Omental fat pad (tissue), 4 donors: ENCODE measurements at places on chromosomes 5 and 9.

DNA sequence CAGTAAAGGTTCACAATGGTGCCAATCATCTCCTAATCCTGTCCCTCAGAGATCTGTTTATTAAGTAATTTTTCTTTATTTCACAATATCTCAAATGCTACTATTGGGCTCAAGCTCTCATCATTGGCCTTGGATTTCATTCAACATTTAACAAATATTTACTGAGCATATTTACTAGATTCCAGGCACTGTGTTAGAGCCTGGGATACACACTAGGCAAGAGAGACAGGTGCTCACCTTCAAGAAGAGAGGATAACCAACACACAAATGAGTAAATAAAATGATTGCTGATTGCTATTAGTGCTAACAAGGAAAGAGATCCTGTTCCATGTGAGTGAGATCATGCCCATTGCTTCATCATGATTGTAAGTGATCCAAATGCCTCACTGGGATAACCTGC lies 27.4 kb downstream of the PPP2R2B start:
- no peak for DNase-seq

- DNase-seq, result no peak
Observed at GRCh38 chr9:120927269-120928014, 846 bp upstream of the TRAF1 start.

GRCh38 chr9:93244510-93245436 lies 60.8 kb downstream of the WNK2 start:
- DNase-seq, result no peak

DNA sequence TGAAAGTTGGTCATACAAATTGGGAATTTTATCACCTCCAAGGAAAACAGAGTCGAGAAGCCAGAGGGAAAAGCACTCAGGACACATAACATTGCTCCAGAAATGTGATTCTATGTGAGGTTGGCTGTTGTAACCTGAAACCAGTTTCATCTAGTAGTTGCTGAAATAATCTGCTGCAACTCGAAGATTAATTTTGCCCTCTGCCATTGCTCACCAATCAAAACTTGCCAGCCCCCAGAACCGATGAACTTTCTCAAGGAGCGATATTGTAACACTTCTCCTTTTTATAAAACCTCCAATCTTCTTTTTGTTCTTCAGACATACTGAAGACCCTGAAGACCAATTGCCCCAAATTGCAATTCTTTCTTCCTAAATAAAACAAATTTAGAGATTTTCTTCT lies 31.1 kb downstream of the C5orf58 start:
- DNase-seq, result no peak

DNA sequence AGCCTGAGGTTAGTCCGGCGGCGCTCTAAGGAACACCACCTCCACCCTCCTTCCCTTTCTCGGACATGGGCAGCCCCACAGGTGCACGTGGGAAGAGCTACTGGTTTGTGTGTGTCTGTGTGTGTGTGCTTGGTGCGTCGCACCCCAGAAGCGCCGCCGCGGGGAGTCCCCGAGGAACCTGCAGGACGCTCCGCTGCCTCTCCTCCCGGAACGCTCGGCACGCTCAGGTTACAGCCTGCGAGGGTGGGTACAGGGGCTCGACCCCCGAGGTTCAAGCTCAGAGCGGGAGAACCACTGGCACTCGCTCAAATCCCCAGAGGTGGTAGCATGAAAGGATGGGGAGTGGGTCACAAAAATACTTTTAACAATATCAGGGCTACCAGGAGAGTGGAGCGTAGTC lies 2.0 kb downstream of the ASTN2 start:
- DNase-seq, result no peak

DNA sequence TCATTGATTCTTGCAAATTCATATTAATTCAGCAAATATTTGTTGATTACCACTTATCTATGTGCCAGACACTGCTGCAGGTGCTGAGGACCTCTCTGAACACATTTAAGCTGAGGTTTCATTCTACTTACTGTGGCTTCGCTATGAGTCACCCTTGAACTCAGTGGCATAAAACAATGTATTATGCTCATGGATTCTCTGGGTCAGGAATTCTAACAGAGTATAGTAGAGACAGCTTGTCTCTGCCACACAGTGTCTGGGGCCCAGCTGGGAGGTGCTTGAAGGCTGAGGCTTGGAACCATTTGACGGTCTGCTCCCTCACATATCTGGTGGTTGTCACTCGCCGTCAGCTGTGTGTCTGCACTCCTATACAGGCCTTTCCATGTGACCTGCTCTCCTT lies 124.3 kb upstream of the NR3C1 start:
- no peak for DNase-seq

GRCh38 chr5:176812269-176813259 lies 2.2 kb downstream of the UNC5A start:
- no peak for DNase-seq

DNA sequence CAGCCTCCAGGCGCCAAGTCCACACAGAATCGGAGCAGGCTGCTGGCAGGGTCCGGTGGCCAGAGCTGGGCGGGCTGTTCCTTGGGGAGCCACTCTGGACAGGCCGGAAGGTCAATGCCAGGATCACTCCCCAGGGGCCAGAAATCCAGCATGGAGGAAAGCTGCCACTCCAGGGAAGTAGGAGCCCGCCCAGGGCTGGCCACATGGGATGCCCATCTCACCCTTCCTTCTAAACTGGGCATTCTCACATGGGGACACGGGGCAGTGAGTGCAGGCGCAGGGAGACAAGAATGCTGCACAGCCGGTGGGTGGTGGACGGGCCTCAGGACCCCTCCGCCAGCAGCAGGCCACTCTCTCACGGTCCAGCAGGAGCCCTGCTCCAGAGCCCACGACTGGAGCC lies 58.2 kb downstream of the ADAMTS2 start:
- DNase-seq, result no peak

DNA sequence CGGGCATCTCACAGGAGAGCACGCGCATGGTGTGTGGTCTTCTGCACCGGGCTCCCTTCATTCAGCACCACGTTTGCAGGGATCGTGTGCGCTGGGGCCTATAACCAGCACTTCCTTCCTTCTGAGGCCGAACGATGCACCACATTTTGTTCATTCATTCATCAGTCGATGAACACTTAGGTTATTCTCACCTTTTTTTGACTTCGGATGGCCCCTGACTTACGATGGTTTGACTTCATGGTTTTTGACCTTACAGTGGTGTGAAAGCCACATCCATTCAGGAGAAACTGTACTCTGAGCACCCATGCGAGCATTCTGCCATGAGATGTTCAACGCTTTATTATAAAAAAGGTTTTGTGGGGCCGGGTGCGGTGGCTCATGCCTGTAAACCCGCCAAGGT lies 27.5 kb downstream of the TSPAN17 start:
- no peak for DNase-seq

GRCh38 chr5:148458036-148458888 lies 74.5 kb downstream of the FBXO38 start:
- no peak for DNase-seq

DNA sequence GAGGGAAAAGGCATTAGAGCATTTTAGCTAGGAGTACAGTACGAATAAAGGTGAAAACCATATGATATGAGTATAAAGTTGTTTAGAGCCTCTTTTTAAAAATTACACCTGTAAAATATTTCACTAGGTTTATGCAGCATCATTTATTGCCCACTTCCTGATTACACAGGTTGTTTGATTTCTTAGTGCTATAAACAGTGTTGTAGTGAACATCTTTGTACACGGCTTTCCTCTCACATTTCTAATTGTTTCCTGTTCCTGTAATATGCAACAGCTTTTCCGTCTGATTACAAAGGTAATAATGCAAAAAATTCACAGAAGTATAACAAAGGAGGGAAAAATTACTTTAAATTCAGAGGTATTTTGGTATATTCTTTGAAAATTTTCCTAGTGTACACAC lies 13.0 kb downstream of the STOM start:
- DNase-seq, result no peak
